Smooth muscle cell of the brain vasculature (primary cell): ENCODE measurements at places on chromosomes 13 and 19.

- no peak for DNase-seq
Observed at GRCh38 chr13:23844132-23844531, 45.1 kb downstream of the MIPEP start.

GRCh38 chr19:2239771-2240770, 3.4 kb downstream of the SF3A2 start:
- no peak for DNase-seq

GRCh38 chr13:49995625-49996101, 1.2 kb upstream of the TRIM13 start:
- no peak for DNase-seq

DNA sequence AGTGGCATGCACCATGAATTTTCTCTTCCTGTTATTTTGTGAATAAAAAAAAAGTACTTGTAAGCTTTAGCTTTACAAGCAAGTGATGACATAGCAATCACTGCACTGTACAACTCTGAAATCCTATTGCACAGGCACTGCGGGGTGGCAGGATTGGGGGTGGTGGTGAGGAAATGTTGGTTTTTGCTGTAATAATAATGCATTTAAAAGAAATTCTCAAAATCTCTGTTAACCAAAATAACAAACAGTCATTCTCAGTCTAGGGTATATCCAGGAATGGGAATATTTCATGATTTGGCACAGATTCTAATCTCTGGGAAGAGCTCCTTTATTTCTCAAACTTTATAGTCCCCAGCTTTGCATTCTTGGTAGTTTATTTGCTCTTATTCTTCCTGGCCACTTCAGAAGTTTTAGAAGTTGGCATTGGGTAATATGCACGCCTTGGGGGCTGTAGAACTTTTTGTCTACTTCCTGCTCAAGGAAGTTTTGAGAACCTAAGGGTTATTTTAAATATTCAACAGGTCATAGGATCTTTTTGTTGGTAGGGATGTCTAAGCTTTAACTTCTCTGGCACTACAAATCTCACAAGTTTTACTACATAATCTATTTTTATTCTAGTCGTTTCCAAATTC, 353.0 kb upstream of the KLF12 start:
- DNase-seq = no peak

GRCh38 chr19:38093587-38093986, 130.4 kb downstream of the DPF1 start:
- DNase-seq = no peak
